T-cell (primary cell): ENCODE measurements at places on chromosomes 5 and 9. TPM values are rescaled to one million over a fixed set of nuclear protein-coding genes. Genes with fewer than 3 reads are reported as not detected.

DNA sequence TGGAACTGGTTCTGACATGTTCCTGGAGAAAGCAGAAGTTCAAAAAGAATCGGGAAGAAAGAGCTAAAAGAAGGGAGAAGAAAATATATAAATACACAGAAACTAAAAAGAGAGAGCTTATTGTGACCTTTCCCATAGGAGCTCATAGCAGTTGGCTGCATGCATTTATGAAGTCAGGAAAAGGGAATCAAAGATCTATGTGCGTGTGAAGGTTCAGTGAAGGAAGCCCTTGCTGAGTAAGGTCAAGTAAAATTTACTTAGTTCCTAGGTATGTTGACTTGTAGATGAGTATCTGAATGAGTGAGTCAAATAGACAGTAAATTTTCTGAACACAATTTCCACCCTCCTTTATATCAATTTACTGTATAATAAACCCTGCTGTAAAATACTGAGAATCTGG, 632.5 kb downstream of the SLCO4C1 start:
- no peaks in the 10 kb centered on the region for H3K27me3 ChIP-seq
- no peak overlapping the region for H3K27ac ChIP-seq
- H3K36me3 ChIP-seq: no peaks in the 10 kb centered on the region
- no peak for DNase-seq

- no peaks in the 10 kb centered on the region for H3K4me1 ChIP-seq
- H3K27me3 ChIP-seq: no peaks in the 10 kb centered on the region
- DNase-seq: no peak
- H3K4me3 ChIP-seq: no peak overlapping the region
- no peak overlapping the region for H3K27ac ChIP-seq
Observed at GRCh38 chr5:6013506-6013905, 364.8 kb downstream of the MED10 start.

DNA sequence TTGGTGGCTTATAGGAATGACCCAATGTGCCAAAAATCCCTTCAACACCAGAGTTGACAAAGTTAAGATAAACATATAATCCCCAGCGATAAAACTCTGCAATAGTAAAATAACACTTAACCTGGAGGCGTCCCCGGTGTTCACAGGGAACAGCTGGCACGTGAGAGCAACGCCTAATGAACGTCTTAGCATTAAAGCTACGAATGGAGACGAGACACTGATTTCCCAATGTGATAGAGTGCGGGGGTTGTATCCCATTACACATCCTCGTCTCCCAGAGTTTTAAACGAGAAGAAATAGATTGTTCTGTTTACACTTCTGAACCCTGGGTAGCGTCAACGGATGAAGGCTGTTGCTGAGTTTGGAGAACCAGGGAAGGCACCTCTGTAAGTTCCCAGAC, 57.6 kb downstream of the PTCH1 start:
- H3K4me3 ChIP-seq: no peak overlapping the region
- no peak overlapping the region for H3K27ac ChIP-seq
- H3K4me1 ChIP-seq: peaks cover 14% of the 10 kb centered on the region
- DNase-seq: no peak

- H3K4me3 ChIP-seq: no peak overlapping the region
- no peak for DNase-seq
- no peak overlapping the region for H3K27ac ChIP-seq
- H3K27me3 ChIP-seq: peaks cover 16% of the 10 kb centered on the region
Observed at GRCh38 chr9:134709512-134710270, 68.1 kb downstream of the COL5A1 start.

NUDT12 gene
- total RNA-seq: 0.20 TPM

ANXA1 gene
- total RNA-seq: 570 TPM

DNA sequence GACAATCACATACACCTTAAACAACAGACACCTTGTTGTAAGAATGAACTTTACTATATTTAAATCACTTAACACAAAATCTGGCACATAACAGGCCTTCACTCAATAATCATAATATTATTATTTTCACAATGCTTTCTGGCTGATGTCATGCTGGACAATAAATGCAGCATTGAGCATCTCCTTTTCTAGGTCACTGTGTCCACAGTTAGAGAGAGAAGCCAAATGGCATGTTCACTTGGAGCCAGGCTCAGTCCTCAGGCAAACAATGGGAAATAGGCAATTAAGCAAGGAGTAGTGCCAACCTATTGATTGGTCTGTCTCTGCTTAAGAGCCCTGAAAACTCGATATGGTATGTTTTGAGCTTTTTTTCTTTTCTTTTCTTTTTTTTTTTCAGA, 50.6 kb upstream of the KLF4 start:
- no peaks in the 10 kb centered on the region for H3K27me3 ChIP-seq
- no peak overlapping the region for H3K4me3 ChIP-seq
- H3K36me3 ChIP-seq: no peaks in the 10 kb centered on the region

FOXI1 gene
- total RNA-seq: not detected

GRCh38 chr5:169778622-169779596, 141.8 kb downstream of the DOCK2 start:
- no peaks in the 10 kb centered on the region for H3K4me1 ChIP-seq
- H3K36me3 ChIP-seq: peaks cover 41% of the 10 kb centered on the region
- no peaks in the 10 kb centered on the region for H3K27me3 ChIP-seq
- H3K27ac ChIP-seq: no peak overlapping the region
- no peak overlapping the region for H3K4me3 ChIP-seq

BARHL1 gene
- total RNA-seq: not detected

DNA sequence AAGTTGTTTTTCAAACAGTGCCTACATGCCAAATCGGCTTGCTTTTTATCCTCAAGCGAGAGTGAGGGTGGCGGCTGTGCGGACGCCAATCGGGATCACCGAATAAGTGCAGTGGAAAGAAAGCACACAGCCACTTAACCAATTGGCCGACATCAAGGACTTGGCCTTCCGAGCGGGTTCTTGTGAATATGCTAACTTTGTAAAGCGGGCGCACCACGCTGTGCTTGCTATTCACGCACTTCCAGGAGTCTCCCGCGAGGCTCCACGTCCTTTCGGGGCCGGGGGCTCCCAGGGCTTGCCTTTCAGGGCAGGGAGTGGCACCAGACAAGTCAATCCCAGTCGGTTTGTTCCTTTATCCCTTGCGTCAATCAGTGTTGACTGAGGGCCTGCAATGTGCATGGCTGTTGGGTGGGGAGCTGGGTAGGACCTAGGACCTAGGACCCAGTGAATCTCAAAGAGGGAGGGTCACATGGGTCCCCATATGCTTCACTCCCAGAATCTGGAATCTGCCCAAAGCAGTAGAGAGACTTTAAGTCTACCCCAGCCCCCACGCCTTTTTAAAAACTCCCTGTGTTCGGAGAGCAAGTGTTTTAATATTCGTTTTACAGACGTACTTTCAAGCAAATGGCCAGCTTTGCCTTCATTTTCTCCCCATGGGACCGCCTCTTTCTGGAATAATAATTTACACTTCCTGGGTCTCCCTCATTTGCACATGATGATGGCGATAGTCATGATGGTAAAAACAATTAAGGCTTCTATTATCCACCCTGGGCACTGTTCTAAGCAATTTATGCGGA, 2.0 kb upstream of the GCNT4 start:
- peak overlapping the region; percentile 71 for H3K4me3 ChIP-seq
- peaks cover 14% of the 10 kb centered on the region for H3K27me3 ChIP-seq
- peaks cover 60% of the 10 kb centered on the region for H3K4me1 ChIP-seq

ESM1 gene
- 0.63 TPM for total RNA-seq

UTP15 gene
- total RNA-seq: 40.6 TPM

- no peak overlapping the region for H3K27ac ChIP-seq
- H3K4me3 ChIP-seq: no peak overlapping the region
- H3K4me1 ChIP-seq: peaks cover 11% of the 10 kb centered on the region
- no peaks in the 10 kb centered on the region for H3K27me3 ChIP-seq
- no peaks in the 10 kb centered on the region for H3K36me3 ChIP-seq
Observed at GRCh38 chr9:134243778-134244467, 79.6 kb upstream of the RNU6ATAC start.

- peaks cover 15% of the 10 kb centered on the region for H3K27me3 ChIP-seq
- no peaks in the 10 kb centered on the region for H3K4me1 ChIP-seq
Observed at GRCh38 chr9:84271531-84271900, 69.0 kb downstream of the SLC28A3 start.

WHRN gene
- 46.0 TPM for total RNA-seq

DNA sequence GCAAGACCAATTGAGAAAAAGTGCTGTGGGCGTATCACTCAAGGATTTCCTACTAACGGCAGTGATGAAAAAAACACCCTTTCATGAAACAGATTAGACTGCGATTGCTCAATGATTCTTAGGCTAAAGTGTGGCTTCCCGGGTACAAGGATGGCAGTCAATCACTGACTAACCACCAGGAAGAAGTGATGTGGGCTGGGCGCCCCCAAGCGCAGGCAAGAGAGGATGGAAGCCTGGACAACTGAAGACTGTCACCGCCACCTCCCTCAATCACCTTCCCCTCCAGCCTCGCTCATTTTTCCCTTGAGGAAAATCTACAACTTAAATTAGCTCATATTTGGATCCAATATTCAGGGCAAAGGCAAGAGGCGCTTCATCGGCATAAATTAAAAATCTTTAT, 707.2 kb downstream of the MTRR start:
- no peaks in the 10 kb centered on the region for H3K36me3 ChIP-seq
- no peak for DNase-seq
- no peak overlapping the region for H3K4me3 ChIP-seq
- no peaks in the 10 kb centered on the region for H3K27me3 ChIP-seq

DNA sequence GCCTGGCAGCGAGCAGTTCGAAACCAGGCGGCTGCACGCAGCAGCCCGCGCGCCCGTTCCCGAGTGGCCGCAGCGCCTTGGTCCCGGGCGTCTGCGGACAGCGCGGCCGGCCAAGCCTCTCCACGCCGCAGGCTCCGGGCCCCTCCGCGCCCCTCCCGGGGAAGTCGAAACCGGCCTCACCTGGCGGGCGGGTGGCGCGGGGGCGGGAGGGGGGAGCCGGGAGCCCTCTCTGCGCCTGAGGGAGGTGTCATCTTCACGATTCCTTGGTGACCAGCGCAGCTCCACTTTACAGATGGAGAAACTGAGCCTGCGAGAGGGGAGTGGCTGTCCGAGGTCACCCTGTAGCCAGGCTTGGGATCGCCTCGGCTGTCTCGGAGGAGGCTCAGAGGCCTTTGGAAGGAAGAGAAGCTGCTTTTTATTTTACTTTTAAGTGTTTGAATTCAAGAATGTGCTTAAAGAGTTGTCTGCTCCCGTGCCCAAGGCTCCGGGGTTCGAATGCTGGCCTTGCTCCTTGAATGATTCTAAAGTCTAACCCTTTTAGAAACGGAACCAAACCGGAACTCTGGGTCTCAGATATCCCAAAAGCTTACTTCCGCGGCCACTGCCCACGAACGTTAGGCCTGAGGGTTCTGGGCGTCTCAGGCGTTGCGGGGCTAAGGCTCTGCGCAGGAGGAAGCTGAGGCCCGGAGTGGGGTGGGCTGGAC, 662 bp downstream of the SUSD3 start:
- peaks cover 87% of the 10 kb centered on the region for H3K4me1 ChIP-seq
- peak; percentile 47 for DNase-seq
- no peaks in the 10 kb centered on the region for H3K36me3 ChIP-seq
- peak overlapping the region; percentile 83 for H3K27ac ChIP-seq

ADAMTS2 gene
- 0.09 TPM for total RNA-seq

MARCHF3 gene
- total RNA-seq: 8.9 TPM

GRCh38 chr5:23028445-23029021, 175.4 kb upstream of the CDH12 start:
- no peak overlapping the region for H3K27ac ChIP-seq
- H3K27me3 ChIP-seq: no peaks in the 10 kb centered on the region
- H3K4me1 ChIP-seq: no peaks in the 10 kb centered on the region
- H3K36me3 ChIP-seq: no peaks in the 10 kb centered on the region
- no peak overlapping the region for H3K4me3 ChIP-seq

DNA sequence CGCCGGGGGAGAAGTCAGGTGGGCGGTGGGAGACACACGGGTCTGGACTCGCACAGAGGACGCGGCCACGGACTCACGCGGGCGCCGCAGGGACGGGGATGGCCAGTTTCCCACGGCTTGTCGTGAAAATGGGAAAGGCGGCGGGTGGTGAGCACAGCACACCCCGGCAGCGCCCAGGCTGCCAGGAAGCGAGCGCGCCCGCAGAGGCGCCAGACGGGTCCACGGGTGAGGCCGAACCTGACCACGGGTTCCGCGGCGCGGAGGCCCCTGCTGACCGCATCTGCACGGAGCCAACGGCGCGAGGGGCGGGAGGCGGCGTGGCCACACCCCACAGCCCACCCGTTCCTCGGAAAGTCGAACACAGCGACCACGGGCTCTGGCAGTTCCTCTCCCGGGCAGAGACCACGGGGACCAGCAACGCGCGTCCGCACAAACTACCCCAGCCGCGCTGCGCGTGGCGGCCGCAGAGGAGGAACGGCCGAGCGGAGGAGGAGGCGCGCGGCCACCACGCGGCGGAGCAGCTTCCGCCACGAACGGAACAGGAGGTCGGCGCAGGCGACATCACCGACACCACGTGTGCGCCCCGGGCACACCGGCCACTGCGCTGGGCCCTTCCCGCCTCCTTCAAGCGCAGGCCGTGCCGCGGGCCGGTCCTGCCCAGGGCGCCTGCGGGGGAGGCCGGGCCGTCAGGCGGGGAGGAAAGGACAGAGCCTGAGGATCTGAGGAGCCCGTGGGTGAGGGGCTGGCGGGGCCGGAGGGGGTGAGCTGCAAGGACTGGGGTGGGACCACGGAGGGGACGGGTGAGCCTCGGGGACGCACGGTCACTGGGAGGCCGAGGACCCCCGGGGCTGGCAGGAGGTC, 5.6 kb downstream of the EXD3 start:
- no peak overlapping the region for H3K27ac ChIP-seq
- H3K4me1 ChIP-seq: peaks cover 3% of the 10 kb centered on the region
- DNase-seq: no peak
- no peaks in the 10 kb centered on the region for H3K27me3 ChIP-seq
- no peak overlapping the region for H3K4me3 ChIP-seq
- no peaks in the 10 kb centered on the region for H3K36me3 ChIP-seq

GRCh38 chr9:81529556-81530193, 159.7 kb downstream of the TLE1 start:
- H3K27ac ChIP-seq: no peak overlapping the region
- DNase-seq: no peak
- H3K4me1 ChIP-seq: no peaks in the 10 kb centered on the region
- no peaks in the 10 kb centered on the region for H3K27me3 ChIP-seq
- H3K4me3 ChIP-seq: no peak overlapping the region
- H3K36me3 ChIP-seq: no peaks in the 10 kb centered on the region

- H3K36me3 ChIP-seq: no peaks in the 10 kb centered on the region
- no peak overlapping the region for H3K4me3 ChIP-seq
- peaks cover 22% of the 10 kb centered on the region for H3K4me1 ChIP-seq
- DNase-seq: no peak
Observed at GRCh38 chr9:84293001-84293798, 47.4 kb downstream of the SLC28A3 start.

- no peak overlapping the region for H3K4me3 ChIP-seq
- no peaks in the 10 kb centered on the region for H3K36me3 ChIP-seq
- H3K4me1 ChIP-seq: no peaks in the 10 kb centered on the region
- H3K27ac ChIP-seq: no peak overlapping the region
- no peaks in the 10 kb centered on the region for H3K27me3 ChIP-seq
- DNase-seq: no peak
Observed at GRCh38 chr5:117296872-117297271, 722.2 kb upstream of the SEMA6A start.

- H3K36me3 ChIP-seq: peaks cover 5% of the 10 kb centered on the region
- no peaks in the 10 kb centered on the region for H3K27me3 ChIP-seq
- no peak overlapping the region for H3K27ac ChIP-seq
- no peak overlapping the region for H3K4me3 ChIP-seq
Observed at GRCh38 chr9:112570671-112571167, 84.1 kb downstream of the KIAA1958 start.
